ENCODE measurements at places on chromosomes 16 and 17.

- DNase-seq: no peak
Measured at GRCh38 chr17:58875261-58875660, 119.6 kb downstream of the PPM1E start.

DNA sequence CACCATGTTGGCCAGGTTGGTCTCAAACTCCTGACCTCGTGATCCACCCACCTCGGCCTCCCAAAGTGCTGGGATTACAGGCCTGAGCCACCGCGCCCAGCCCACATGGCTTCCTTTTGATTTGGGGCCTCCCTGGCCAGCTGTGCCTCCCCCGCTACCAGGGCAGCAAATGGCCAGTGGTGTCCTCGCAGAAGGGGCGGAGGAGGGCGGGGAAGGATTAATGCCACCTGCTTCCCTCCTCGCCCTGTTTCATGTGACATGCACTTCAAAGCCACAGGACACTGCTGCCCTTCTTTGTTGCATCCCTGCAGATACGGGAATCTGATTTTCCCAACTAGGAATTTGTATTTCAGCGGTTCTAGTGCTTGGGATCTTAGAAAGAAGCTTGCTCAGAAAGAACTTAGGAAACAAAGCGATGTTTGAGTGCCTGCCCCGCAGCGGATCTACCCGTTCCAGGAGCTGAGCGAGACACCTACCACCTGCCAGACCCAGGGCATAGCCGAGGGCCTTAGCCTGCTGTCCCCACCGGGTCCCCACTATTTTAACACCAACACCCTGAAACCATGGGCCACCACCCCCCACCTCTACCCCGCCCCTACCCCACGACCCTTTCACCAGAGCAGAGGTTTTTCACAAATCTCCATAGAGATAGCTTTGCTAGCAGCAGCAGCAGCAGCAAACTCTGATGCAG lies 37.7 kb upstream of the CCDC182 start:
- no peak for DNase-seq

DNA sequence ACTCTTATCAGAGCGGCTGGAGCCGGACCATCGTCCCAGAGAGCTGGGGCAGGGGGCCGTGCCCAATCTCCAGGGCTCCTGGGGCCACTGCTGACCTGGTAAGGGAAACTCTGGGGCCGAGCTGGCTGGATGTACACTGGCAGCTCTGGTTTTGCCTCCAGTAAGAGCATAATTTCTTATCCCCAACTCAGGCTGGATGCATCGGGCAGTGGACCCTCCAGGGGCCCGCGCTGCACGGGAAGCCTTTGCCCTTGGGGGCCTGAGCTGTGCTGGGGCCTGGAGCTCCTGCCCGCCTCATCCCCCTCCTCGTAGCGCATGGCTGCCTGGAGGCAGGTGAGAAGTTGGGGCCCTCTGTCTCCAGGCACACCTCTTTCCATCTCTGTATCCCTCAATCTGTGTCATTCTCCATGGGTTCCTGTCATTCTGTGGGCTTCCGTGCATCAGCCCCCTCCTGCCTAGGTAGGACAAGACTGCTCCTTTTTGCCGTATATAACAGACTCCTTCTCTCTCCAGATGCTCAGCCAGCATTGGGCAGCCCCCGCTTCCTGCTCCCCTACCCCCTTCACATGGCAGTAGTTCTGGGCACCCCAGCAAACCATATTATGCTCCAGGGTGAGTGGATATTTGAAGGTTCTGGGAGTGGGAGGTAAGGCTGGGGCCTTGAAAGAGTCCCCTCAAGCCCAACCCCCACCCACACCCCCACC lies 9.4 kb upstream of the TMEM88 start:
- DNase-seq: no peak

GRCh38 chr16:58276346-58276951 lies 18.4 kb downstream of the PRSS54 start:
- DNase-seq: no peak

DNA sequence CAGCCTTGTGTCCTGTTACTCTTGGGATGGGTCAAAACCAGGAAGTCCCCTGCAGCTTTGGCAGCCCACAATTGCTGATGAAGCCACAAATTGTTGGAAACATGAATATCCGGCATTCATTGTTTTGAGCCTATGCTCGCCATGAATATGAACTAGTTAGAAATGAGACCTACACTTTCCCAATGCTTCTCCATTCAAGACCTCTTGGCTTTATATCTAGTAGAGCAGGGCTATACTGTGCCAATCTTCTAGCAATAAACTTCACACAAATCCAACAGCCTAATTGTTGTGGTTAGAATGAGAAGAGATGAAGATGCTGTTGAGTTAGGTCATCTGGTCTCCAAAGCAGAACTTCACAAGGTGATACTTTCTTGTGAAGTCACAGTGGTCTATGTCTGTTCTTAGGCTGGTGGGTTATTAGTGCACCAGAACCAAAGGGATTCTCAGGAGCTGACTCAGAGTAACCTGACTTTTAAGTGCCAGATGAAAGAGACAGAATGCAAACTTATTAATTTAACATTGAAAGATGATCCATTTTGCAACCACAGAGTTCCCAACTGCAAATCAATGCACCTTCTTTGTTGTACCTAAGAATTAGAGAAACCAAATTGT lies 13.7 kb upstream of the KRT23 start:
- no peak for DNase-seq
